ENCODE measurements at places on chromosomes 16 and 17.

DNA sequence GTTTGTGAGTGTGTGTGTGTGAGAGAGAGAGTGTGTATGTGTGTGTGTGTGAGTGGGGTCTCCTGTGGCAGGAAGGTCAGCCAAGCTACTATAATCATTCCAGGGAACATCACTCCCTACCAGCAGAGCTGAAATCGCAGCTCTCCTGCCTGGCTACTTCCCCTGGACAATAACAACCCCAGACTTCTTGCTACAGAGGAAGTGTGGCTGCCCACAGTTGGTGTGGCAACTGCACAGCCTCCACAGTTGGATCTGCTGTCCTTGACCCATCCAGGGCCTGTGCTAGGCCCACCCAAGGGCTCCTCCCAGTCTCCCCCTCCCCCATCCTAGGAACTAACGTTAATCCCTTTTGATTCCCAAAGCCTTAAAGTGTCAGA, 1.5 kb downstream of the SLC13A5 start:
- DNase-seq: no peak

- no peak for DNase-seq
Observed at GRCh38 chr17:49213399-49213798, 2.9 kb downstream of the ABI3 start.

GRCh38 chr16:74829637-74830036, 55.0 kb upstream of the FA2H start:
- DNase-seq: no peak

DNA sequence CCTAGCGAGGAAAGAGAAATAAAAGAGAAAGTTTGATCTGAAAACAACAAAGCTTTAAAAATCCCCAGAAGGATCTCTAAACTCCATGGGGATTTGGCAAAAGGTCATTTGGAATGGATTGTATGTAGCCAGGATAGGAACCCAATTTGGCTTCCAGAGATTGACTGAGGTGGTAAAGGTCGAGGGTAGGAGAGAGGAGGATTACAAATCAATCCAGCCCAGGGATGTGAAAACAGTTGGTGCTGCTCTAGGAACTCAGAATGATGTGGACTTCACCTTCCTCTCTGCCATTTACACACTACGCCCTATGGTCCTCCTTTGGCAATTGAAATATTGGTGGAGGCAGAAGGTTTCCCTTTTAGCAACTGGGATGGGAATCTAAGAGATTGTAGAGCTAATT, 18.8 kb upstream of the SMIM36 start:
- DNase-seq: no peak

DNA sequence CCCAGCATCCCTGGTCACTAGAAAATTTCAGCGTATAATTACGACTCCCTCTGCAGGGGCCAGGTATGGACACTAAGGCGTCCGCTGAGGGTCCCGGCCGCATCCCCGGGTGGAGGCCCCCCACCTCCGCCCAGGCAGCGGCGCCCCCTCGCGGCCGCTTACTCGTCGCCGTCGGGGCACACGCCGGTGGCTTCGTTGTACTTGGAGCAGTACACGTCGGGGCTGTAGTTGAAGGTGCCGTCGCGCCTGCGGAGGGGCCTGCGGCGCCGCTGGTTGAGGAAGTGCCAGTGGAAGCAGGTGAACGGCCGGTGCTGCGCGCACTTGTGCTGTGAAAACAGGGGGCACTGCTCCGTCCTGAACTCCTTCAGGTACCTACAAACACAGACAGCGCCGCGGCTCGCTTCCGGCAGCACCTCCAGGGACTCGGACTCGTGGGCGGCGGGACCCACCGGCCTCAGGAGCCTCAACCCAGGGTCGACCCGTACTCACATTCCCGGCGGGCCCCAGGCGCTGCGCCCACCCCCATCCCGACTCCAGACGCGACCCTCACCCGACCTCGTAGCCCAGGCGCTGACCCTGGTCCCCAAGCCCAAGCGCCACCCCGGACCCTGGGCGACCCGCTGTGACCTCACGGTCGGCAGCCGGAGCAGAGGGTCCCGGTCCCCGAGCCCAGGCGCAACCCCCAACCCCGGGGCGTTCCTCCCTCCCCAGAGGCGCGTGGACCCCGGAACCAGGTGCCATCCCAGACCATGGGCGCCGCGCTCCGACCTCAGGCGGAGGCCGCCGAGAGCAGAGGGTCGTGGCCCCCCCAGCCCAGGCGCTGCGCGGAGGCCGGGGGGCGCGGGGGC, 596 bp downstream of the UNKL start:
- DNase-seq: peak; percentile 28

DNA sequence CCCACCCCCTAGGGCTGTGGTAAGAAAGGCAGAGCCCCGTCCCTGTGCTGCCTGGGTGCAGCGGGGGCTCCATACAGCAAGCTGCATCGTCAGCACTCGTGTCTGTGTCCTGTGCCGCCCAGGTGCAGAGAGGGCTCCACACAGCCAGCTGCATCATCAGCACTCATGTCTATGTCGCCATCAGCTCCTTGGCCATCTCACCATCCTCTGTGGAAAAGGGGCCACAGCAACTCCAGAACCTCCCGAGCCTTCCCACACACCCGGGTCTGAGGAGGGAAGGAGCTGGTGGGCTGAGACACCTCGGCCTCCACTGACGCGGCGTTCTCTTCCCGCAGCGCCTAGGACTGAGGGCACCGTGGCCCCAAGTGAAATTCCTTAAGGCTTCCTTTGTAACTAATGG, 72.9 kb upstream of the CHMP6 start:
- no peak for DNase-seq

DNA sequence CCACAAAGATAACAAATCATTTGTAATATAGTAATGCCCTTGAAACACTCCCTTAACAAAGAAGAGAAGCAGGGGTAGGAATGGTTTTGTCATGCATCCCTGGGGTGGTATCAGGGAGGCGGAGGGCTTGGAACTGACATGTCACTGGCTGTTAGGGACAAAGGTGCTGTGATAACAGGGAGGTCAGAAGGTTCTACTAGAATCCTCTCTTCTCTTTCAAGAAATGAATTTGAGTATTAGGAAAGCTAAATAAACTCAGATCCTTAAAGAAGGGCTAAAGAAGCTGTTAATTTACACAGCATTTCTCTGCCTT, 65.4 kb upstream of the ADAMTS18 start:
- no peak for DNase-seq
